ENCODE measurements at places on chromosomes 1 and 21.

GRCh38 chr1:34356853-34357252 is 180.1 kb downstream of the C1orf94 start:
- DNase-seq, result no peak

DNA sequence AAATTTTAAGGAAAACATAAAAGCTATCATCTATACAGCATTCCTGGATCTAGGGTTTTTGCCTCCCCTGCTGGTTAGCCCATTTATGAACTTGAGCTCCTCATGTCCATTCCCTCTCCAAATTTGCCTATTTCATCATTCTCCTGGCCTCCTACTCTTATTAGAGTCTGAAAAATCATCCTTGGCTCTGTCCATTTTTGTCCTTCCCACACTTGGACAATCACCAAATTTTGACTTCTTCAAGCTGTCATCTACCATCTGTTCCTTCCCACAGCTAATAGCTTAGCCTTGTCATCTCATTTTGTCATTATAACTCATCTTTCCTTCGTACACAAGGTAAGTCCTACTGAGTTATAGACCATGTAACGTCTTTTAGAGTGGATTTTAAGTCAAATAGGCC is 2.2 kb upstream of the HENMT1 start:
- DNase-seq, result no peak

DNA sequence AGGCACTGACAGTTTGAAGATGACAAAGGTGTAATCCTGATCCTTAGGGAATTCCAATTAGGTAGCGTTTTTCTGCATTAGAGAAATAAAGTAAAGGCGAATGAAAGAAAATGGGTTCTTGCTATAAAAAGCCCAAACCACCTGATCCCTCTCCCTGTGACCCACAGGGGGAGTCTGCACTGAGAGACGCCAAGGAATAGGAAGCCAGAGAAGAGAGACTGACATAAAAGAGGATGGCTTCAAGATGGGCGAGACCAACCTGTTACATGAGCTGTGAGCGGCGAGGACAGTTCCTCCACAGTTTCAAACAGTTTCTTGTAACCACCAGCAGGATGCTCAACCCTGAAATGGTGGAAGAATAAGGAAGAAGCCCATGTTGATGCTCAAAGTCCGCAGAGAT is 1.4 kb downstream of the RPE65 start:
- DNase-seq, result no peak

DNA sequence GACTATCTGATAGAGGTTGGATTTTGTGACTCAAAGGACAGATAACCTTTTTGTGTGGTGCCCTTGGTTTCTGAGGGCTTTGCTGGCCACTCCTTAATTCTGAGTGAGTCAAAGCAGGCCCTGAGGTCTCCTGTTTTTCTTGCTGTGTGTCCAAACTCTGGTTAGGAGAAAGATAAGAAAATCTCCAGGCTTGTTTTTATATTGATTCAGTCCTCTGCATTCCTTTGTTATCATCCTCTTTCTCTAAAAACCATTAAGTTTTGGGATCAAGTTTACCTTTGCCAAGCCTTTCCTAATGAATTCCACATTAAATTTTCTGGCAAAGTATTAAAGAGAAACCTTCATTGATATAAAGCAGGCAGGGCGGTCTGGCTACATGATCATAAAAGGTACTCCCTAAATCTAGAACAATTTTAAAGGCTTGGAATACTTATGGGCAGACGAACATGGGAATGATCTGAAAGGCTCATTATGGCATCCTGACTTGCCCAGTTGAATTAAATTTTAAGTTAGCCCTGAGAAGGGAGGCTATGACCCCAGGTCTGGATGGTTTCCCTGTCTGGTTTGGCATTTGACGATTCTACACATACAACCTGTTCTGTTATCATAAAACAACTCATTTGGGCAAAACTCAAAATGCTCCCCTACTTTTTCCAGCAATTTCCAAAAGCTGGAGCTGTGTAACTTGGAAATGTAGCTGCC is 20.8 kb downstream of the ZBTB8B start:
- DNase-seq, result no peak

DNA sequence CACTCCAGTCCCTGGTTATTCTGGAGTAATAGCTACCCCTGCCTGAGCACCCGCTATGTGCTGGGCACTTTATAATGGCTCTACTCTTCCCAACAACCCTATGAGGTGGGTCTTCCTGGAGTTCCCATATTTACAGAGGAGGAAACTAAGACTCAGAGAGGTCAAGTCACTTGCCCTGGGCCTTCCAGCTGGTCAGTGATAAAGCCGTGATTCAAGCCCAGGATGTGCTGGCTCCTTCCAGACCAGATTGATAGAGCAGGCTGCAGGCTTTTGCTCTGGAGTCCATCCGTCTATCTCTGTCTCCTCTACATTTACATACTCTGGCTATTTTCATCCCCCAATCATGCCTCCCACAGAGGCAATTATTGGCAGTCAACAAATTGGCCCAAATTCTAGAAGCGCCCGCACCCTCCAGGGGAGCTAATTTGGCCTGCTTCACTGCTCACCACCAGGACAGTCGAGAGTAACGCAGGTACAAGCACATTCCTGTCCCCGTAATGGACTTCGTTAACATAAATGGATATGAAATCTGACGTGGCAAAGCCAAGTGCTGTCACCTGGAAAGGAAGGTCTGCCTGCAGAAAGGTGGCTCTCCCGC is 39.8 kb upstream of the SELENON start:
- DNase-seq, result no peak

- no peak for DNase-seq
Observed at GRCh38 chr21:36891692-36892091, 74.8 kb downstream of the HLCS start.

All from CD4-positive, alpha-beta T cell treated with Interleukin-17A for 4 hours (primary cell).